NCI-H1436 treated with DMSO at 0.1 percent for 48 hours (cell line): ENCODE measurements at places on chromosomes 6 and 20.

- no peak for DNase-seq
These were observed 128.0 kb upstream of the NT5E start for GRCh38 chr6:85321906-85322305.

GRCh38 chr20:17621229-17621968, 51.5 kb downstream of the DSTN start:
- no peak for DNase-seq

GRCh38 chr20:22675341-22675740, 91.0 kb upstream of the FOXA2 start:
- no peak for DNase-seq

- DNase-seq, result no peak
These were observed 30.5 kb downstream of the CNKSR3 start for GRCh38 chr6:154479771-154480639.

DNA sequence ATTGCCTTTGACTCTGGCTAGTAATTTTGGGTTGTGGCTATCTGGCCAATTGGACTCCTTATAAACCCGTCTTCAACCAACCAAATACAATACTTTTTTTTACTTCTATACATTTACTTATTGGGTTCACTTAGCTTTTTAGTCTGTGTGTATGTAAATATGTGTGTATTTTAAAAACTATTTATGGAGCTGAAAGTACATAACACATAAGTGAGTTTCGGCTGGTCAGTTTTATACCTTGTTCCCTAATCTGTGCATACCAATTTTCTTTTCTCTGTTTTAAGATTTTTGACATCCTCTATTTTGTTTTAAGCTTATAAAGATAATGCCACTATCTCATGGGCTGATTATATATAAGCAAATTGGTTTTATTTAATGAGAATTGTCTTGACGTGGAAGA, 129.5 kb downstream of the LRRC1 start:
- no peak for DNase-seq

GRCh38 chr6:41584668-41585205, 38.6 kb downstream of the FOXP4 start:
- no peak for DNase-seq

GRCh38 chr6:150654608-150655007, 54.9 kb downstream of the PLEKHG1 start:
- no peak for DNase-seq

- DNase-seq, result no peak
These were observed 46.8 kb upstream of the SLCO4A1 start for GRCh38 chr20:62595491-62595890.

- no peak for DNase-seq
These were observed 156.1 kb upstream of the CITED2 start for GRCh38 chr6:139530561-139530960.
